ENCODE measurements at places on chromosomes 4 and X.
A peak's percentile ranks its signal among the peaks of the same experiment; 100 is the strongest.

DNA sequence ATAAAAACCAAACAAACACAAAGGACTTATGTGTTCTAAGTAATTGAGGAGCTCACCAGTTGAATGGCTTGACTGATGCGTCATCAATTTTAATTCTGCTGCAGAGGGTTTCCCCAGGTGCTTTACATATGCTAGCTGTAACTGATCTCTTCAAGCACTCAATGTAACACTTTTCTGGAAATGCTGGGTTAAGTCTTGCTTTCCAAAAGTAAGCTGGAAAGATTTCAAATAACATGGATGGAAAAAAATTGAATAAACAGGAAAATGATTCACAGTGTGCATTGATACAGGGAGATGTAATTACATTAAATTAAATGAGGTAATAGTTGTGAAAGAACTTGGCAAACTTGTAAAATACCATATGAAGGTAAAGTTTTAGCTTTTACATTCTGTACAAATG is 186.7 kb upstream of the WDFY3 start:
- DNase-seq: no peak

DNA sequence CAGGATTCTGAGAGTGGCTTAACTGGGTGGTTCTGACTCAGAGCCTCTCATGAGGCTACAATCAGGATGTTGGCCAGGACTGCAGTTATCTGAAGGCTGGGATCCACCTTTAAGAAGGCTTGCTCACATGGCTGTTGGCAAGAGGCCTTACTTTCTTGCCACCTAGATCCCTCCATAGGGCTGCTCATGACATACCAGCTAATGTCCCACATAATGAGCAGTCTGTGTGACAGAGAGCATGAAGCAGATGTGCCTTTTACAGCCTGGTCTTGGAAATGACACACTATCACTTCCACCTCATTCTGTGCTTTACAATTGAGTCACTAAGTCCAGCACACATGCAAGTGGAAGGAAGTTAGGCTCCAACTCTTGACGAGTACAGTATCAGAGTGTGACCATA is 4.3 kb upstream of the RBM3 start:
- DNase-seq: no peak

DNA sequence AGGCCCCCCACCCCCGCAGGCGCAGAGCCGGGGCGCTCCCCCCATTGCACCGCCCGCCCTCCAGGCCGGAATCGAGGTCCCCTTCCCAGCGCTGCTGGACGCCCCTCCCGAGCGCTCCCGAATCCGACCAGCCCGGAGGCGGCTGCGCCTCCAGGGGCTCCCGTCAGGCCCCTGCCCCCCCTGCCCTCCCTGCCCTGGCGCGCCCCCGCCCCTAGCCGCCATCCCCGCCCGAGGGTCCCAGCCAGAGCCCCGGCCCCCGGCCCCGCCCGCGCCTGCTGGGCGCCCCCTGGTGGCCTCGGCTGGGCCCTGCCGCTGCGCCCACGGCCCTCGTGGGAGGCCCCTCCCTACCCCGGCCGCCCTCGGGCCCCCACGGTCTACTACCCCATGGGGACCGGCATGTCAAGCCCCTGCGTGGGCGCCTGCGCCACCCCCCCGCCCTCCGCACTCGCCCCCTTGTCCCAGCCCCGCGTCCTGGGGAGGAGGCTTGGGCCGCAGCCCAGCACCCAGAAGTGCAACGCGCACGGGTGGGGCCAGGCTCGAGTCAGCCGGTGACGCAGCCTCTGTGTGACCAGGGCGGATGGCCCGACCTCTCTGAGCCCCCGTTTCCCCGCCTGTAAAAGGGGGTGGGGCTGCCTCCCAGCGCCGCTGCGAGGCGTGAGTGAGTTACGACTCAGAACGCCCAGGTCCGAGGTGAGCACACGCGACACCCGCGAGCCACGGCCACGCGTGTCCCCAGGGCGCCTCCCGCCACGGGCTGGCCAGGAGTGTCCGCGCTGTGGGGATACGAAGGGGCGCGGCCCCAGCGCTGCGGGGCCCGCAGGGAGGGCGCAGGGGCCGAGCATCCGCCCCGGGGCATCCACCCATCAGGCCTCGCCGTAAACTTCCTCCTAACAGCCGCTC is 104.9 kb downstream of the FAM53A start:
- DNase-seq: no peak

- no peak for DNase-seq
Measured at GRCh38 chr4:150385606-150386005, 196.3 kb upstream of the MAB21L2 start.

DNA sequence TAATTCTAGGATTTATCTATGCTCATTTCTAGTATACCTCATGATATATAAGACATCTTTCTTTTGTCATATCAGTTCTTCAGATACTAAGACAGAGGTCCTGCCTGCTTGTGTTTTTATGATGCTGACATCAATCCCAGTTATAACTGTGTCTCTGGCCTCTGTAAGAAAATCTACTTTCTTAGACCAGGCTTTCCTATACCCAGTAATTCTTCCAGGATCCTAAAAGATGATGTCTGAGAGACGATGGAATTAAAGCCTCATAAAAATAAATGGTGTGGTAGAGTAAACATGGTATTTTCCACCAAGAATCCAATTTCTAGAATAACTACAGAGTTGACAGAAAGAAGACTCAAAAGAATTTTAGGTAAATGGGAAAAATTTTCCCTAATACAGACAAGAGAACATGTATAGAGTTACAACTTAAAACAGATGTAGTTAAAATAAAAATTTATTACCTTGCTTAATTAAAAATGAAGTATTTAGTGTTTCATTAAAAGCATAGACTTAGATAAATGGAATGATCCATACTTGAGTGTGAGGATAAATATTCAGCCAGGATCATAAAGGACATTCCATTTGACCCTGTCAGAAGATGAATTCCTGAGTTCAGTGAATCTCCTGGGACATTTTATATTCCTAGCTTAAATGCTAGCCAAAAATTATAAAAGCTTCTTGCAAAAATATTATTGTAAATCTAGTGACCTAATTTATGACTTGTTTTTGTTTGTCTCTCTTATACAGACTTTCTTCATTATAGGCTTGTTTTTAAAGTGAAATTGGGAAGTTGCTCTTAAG is 137.4 kb downstream of the PDLIM5 start:
- DNase-seq: no peak

DNA sequence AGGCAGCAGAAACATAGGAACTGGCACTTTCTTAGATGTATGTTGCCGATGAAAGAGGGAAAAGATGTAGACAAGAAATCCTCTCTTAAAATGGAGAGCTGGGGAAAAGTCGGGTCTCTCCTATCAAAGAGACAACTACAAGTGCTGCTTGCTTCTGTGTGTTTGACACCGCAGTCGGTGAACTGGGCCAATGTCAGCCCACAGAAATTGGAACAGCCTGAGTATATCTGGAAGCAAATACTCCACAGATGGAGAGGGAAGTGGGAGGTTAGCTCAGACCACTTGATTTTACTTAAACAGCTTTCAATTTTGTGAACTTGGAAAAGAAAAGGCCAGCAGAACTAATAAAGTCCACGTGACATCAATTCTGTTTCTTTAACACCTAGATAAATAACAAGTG is 230.9 kb upstream of the FAT1 start:
- no peak for DNase-seq

DNA sequence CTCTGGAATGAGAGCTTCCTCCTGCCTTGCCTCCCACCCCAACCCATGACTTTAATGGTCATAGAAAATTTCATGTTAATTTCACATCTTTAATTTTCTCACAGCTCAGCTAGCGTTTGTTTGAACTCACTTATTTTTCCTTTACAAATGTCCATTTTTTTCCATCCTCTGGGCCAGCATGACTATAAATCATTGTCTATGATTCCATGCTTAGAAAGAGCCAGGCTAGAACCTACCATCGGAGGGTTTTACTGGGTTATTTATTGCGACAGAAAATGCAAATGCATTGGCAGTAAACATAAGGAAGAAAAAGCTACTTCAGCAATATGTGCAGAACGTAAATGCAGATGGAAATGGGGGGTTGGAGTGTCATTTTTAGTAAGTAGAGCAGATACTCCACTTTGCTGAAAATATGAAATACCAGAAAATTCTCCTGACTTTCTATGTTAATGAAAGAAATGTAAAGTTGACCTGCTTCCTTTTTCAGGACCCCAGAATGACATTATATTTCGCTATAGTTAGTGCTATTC is 37.1 kb downstream of the LGI2 start:
- DNase-seq: no peak

DNA sequence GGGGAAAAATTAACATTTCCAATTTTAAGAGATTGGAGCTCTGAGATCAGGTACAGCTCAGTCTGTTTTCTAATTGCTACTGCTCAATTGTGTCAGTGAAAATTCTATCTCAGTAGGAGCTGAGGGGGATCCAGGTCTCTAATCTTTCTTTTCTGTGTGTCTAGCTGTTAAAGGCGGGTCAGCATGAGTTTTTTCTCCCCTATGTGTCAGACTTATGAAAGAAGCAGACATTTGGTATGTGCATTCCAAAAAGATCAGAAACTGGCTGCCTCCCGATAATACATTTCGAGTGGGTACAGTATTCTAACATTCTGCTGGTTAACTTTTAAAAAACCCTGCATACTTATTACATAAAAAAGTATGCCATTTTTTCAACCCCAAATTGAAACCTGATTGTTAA is 72.4 kb downstream of the PCDH7 start:
- no peak for DNase-seq

GRCh38 chrX:44503560-44503959 is 39.1 kb downstream of the FUNDC1 start:
- no peak for DNase-seq

DNA sequence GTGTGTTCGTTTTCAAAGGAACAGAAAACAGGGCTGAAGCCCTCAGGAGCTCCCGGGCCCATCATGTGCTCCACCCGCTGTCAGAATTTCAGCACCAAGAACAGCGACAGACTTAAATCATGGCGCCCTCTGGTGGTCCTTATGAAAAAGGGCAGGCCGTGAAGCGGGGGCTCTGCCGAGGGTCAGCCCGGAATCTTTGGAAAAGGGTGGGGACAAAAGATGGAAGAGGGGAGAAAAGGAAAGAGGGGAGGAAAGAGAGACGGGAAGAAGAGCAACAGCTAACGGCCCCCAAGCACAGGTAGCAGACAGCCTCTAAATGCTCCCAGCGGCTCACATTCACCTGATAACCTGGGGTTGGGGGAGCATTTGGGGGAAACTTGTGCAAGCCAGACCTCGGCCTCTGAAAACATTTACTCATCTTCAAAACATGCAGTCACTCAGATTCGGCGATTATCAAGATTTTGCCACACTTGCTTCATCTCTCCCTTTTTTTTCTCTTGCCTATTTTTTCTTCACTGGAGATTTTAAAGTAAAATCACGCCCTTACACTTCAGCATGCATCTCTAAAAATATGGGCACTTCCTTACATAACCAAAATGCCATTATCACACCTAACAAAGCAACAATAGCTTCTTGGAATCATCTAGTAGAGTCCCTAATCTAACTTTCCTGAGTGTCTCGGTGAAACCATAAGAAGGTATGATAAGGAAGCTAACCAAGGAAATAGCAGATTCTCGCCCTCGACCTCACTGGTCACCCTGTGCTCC is 28.1 kb upstream of the MAN2B2 start:
- peak; percentile 69 for DNase-seq

GRCh38 chr4:7166981-7167700 is 25.2 kb upstream of the SORCS2 start:
- DNase-seq: no peak

GRCh38 chr4:128355305-128355704 is 67.7 kb upstream of the PGRMC2 start:
- no peak for DNase-seq

DNA sequence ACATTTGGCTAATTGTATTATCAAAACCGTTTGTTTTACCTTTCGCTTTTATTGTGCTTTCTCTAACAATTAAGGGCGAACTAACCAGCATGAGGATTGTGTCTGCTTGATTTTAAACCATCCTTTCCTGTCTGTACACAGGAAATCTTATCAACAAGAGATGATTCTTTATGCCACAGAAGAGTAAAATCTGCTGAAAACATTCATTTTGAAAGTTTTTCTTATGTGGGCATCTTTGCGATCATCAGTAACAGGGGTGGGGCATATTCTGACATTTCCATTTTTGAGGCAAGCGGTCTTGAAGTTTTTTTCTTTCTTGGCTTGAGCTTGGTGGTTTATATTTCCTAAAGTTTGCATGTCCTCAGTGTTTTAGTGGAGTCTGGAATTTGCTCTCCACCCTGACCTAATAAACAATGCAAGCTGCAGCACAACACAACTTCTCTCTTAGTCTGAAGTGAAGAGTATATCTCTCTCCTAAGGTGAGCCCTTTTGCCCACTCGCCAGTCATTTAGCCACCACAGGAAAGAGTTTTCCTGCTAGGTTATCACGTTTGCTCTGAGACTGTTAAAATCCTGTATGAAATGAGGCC is 26.6 kb downstream of the NFKB1 start:
- DNase-seq: no peak

DNA sequence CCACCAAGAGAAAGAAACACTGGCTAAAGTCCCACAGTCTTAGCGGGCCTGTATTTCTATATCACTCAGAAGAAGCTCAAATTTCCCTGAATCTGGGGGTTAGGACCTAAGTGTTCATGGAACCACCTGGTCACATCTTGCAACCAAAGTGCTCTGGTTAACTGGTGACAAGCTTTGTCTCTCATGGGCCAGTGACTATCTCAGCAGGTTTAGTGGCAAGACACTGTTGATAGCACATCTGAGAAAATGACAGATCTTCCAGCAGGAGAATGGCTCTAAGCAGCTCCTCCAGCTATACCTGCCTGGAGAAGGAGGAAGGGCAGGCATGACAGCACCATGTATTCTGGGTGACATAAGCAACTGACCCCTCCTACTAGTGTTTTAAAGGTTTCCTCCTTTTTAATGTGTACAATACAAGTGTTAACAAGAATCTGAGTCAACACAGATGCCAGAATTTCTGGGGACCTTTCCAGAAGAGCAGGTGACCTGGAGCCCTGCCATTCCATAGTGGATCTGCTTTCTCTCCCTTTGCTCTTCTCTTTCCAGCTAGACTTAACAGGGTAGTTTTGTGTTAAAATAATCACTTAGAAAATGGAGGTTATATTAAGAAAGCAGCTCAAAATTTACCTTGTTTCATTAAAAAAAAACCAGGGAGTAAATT is 17.3 kb upstream of the QRFPR start:
- no peak for DNase-seq

- DNase-seq: no peak
Measured at GRCh38 chrX:114800719-114801118, 216.7 kb downstream of the IL13RA2 start.

DNA sequence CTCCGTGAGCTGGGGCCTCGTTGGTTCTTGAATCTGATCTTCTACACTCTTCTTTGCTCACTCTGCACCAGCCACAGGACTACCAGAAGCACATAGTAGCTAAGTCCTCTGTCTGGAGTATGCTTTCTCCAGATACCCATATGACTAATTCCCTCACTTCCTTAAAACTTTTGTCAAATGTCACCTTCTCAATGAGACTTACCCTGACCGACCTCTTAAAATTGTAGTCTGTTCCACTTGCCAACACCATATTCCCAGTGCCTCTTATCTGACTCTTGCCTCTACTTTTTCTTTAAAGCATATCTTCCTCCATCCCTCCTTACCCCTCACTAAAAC is 10.0 kb downstream of the PARM1 start:
- no peak for DNase-seq
